ENCODE measurements at places on chromosomes 6 and 20. TPM values are rescaled to one million over a fixed set of nuclear protein-coding genes. Genes with fewer than 3 reads are reported as not detected.

Gene OR12D3
- total RNA-seq, result not detected

Gene LKAAEAR1
- 2.3 TPM for total RNA-seq

Gene ENPP5
- total RNA-seq, result not detected

Gene CALHM4
- not detected for total RNA-seq

Gene COL21A1
- total RNA-seq, result 0.50 TPM

Gene TAPBP
- 34.7 TPM for total RNA-seq

Gene SLCO4A1
- 14.1 TPM for total RNA-seq

Gene PBX2
- 13.4 TPM for total RNA-seq

Gene BPIFB3
- total RNA-seq, result not detected

Gene CRISP2
- not detected for total RNA-seq

Gene SLC17A3
- total RNA-seq, result 1.0 TPM

Gene SPTLC3
- 0.13 TPM for total RNA-seq

All from A549 treated with Mapracorat at 1 μM for 4 hours (cell line).